Activated CD4-positive, alpha-beta T cell treated with anti-CD3 and anti-CD28 coated beads for 48 hours (primary cell): ENCODE measurements at places on chromosomes 16 and 17.

GRCh38 chr17:45172232-45172540, 10.5 kb downstream of the HEXIM2 start:
- DNase-seq = no peak

GRCh38 chr16:65875381-65876055, 491.0 kb upstream of the CDH5 start:
- no peak for DNase-seq

- no peak for DNase-seq
These were observed 5.3 kb downstream of the KPNB1 start for GRCh38 chr17:47654991-47655390.

GRCh38 chr16:85662976-85663830, 25.6 kb downstream of the GINS2 start:
- DNase-seq = no peak

DNA sequence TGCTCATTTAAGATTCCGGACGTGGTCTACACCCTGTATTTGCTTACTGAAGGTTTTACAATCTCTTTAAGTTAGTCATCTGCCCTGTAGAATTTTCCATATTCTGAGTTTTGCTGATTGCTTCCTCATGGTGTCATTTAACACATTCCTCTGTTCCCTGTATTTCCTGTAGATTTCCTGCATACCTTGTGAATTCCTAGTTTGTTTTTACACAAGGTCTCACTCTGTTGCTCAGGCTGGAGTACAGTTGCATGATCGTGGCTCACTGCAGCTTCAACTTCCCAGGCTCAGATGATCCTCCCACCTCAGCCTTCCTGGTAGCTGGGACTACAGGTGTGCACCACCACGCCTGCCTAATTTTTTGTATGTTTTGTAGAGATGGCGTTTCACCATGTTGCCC, 66.8 kb downstream of the CMIP start:
- DNase-seq = no peak

DNA sequence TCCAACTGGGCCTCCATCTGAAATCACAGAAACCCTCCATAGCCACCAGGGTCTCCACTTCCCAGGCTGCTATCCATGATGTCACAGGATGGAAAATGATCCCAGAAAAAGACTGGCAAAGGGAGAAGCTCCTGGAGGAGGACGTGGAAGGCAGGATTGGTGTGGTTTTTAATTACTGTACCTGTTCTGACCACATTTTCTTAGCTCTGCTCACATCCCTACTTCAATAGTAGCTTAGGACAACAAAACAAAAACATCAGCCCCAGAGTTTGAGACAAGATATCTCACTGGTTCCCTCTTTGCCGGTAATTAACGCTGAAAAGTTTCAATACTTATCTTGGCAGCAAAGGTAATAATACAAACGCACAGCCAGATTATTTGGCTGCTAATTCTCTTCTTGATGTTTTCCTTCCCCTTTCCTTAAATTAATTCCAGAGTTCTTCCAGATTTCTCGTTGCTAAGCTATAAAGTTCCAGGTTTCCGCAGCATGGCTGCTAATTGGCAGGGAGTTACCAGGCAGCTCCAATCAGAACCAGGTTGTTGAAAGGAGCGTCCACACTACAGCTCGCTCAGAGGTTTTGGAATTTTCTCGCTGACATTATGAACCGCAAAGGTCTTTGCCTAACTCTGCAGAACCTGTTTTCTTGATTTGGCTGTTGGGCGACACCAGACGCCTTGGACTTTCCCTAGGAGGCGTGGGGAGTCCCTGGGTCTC, 263.4 kb downstream of the MRTFB start:
- DNase-seq = no peak

DNA sequence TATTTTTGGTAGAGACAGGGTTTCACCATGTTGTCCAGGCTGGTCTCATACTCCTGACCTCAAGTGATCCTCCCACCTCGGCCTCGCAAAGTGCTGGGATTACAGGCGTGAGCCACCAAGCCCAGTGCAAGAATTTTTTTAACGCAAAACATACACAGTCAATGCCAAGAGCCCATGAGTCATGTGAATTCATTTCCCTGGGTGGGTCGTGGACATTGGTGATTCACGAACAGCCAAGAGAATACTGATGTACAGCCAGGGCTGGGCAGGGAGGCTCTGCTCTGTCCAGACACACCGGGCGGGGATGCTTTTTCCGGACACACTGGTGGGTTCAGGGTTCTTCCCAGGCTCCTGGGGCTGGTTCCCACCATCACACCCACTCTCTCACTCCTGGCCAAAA, 17.7 kb downstream of the SLC38A8 start:
- no peak for DNase-seq

- DNase-seq = peak; percentile 13
These were observed 102.2 kb downstream of the CDK5R1 start for GRCh38 chr17:32588982-32589381.
